ENCODE measurements at places on chromosomes 4 and X.
A peak's percentile ranks its signal among the peaks of the same experiment; 100 is the strongest.

- DNase-seq, result no peak
These were observed 49.1 kb downstream of the MID1 start for GRCh38 chrX:10571260-10571659.

DNA sequence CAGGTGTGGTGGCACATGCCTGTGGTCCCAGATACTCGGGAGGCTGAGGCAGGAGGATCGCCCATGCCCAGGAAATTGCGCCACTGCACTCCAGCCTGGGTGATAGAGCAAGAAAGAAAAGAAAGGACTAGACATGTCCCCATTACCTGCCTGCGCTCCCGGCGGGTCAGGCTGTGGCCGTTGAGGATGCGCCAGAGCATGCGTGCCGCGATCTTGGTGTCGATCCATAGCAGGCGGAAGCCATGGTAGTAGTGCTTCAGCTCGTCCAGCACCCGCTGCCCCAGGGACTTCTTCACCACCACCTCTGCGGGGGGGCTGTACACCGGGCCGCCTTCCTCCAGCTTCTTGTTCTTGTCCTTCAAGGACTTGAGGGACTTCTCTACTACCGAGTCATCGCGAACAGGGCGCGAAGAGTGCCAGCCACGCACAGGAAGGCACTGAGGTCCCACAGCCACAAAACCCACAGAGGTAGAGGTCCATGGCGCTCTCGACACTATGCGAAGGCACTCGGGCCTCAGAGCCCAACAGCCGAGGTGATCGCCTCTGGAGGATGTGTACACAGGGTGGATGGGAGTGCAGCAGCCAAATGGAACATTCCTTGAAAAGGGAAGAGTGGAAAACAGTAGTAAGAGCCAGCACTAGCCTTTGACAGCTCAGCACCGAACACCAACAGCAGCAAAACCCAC is 14.6 kb downstream of the LETM1 start:
- no peak for DNase-seq

- no peak for DNase-seq
These were observed 464.4 kb upstream of the BOD1L1 start for GRCh38 chr4:14091966-14092365.

GRCh38 chr4:185811509-185812364 is at the start of gene SORBS2:
SORBS2 (minus strand) TSS chr4:185812194; CDS start chr4:185690571, 121,623 bp downstream.
- peak; percentile 81 for DNase-seq

- DNase-seq, result no peak
These were observed 821.3 kb downstream of the TRIML1 start for GRCh38 chr4:188960411-188961093.

DNA sequence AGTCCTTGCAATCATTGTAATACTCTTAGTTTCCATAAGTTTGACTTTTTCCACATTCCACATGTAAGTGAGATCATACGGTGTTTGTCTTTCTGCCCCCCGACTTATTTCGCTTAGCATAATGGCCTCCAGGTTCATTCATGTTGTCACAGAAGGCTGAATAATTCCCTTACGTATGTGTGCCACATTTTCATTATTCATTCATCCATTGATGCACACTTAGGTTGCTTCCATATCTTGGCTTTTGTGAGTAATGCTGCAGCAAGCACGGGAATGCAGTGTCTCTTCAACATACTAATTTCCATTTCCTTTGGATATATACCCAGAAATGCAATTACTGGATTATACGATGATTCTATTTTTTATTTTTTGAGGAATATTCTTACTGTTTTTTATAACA is 22.0 kb upstream of the VEGFC start:
- no peak for DNase-seq

GRCh38 chr4:99844048-99844447 is 27.4 kb downstream of the DAPP1 start:
- no peak for DNase-seq

DNA sequence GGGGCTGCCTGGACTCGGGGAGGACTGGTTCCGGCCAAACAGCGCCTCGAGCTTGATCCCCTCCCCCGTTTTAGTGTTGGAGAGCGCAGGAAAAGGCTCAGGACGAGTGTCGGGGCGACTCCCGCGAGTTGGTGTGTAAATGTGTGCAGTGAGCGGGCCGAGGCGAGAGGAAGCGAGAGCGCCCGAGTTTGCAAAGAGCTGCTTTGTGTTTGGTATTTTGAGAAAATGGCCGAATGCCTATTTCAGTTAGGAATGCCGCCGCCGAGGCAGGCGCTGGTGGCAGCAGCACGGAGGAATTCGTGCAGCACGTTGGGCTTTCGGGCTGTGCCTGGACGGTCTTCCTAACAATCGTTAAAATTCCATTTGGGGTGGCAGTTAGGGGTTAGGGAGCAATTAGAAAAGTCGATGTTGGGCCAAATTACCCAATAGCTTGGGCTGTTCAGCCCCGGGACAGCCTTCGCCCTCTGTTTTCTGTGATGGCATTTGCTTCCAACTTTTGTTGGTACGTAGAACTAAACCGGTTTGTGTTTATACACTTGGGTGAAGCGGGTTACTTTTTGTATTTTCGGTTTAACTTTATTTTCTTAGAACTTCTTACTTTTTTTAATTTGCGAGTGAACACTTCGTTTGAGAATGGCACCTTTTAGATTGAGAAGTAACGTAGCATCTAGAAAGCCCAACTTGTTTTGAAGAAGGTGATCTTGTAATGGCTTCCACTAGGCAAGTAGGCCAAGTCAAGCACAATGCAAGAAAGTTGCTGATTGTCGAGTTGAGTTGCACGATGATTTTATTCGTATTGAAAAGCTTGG is 1.6 kb downstream of the REST start:
- DNase-seq, result peak; percentile 58

DNA sequence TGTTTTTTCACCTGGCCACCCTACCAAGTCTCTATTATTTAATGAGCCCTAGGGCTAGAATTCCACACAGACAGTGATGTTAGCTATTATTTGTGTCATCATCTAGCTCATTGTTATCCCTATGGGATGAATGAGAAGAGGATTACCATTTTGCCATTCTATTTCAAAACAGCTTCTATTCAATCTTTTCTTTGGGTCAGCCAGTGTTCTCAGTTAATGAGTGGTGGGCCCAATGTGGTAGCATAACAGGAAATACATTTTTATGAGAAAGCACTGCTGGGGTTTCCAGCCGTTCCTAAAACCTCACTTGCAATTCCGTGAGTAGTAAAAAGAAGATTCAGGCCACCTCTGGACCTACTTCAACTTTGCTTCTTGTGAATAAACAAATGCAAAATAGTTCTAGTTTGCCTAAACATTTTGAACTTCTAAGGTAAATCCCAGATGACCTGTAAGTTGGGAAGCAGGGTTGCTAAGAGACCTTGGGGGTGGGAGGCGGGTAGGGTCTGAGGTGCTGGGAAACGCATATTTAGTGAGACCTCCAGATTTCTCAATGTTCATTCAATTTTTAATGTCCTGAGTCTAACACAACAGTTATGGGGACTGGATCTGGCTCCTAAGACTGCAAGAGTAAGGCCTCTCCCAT is 24.8 kb upstream of the CYP2U1 start:
- no peak for DNase-seq

- peak; percentile 18 for DNase-seq
These were observed 56.9 kb downstream of the PCGF3 start for GRCh38 chr4:762211-763190.

GRCh38 chr4:146330392-146330791 is 116.1 kb downstream of the REELD1 start:
- DNase-seq, result no peak

DNA sequence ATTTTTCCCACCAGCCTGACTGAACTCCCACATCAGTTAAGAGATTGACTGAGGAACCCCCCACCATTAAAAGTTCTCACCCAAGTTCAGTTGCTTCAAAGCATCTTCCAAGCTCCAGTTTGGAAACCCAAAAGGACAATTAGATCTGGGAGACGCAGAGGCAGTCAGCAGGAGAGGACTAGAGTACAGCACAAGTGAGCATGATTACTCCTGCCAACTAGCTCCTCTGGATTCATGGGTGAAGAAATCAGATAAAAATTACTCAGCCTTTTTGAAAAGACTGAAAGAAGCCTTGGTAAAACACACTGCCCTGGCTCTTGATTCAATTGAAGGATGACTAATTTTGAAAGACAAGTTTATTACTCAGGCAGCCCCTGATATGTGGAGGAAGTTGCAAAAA is 297.5 kb downstream of the ADAM29 start:
- DNase-seq, result no peak

- DNase-seq, result peak; percentile 2
These were observed 233.6 kb downstream of the ZNF674 start for GRCh38 chrX:46311581-46312120.

- peak; percentile 29 for DNase-seq
These were observed 42.5 kb upstream of the C1GALT1C1 start for GRCh38 chrX:120672389-120672788.

DNA sequence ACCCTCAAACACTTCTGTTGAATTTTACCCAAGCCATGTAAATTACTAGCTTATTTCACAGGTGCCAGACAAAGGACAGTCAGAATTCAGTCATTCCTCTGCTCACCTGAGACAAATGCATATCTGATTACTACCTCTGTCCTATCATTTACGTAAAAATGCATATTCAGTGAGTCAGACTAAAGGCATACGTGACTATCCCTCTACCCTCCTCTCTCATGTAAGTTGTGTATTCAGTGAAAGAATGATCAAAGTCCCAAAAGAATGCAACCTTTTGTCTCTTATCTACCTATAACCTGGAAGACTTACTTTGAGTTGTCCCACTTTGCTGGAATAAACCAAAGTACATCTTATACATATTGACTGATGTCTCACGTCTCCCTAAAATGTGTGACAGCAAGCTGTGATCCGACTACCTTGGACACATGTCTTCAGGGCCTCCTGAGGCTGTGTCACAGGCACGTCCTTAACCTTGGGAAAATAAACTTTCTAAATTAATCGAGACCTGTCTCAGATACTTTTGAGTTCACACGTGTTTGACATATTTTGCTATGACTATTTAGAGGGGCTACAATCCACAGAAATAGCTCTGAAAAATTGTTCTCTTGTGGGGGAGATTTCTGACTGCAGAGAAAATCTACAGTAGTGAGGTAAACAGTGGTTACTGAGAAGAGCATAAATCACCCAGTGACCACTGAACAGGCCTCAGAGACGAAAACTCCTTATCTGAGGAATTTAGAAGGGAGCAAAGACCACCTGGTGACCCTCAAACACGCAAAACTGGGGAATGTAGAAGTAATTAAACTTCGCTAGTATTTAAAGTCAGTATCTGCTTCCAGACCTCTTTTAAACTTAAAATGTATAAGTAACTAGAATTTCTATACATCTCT is 1575.8 kb downstream of the STIM2 start:
- DNase-seq, result no peak

DNA sequence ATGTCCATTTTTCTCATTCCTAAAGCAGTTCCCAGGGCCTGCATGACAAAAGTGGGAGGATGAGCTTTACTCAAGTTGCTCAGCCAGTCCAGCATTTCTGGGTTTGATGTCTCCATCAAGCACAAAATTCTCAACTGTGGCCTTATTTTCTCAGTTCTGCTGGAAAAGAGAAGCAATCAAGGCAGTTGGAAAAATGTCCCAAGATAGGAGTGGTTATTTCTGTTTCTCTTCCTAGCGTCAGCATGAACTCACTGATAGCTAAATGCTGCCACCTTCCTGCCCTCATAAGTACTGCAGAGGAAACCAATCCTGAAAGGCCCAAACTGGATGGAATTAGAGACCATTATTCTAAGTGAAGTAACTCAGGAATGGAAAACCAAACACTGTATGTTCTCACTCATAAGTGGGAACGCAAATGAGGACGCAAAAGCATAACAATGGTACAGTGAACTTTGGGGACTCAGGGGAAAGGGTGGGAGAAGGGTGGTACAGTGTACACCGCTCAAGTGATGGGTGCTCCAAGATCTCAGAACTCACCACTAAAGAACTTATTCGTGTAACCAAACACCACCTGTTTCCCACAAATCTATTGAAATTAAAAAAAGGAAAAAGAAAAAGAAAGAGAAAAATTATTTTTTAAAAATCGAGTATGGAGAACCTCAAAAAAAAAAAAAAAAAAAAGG is 29.6 kb downstream of the ADH7 start:
- DNase-seq, result peak; percentile 74

Data from kidney glomerular epithelial cell (primary cell).